GM23248 (cell line): ENCODE measurements at places on chromosomes 3 and 15. TPM values are rescaled to one million over a fixed set of nuclear protein-coding genes. Genes with fewer than 3 reads are reported as not detected.
A peak's percentile ranks its signal among the peaks of the same experiment; 100 is the strongest.

Gene PLCH1
- total RNA-seq = under 0.01 TPM in 1 of 2 replicates, not detected in the other

Gene WDR72
- not detected in 2 replicates for total RNA-seq

Gene MORC1
- total RNA-seq = not detected in 2 replicates

- no peak for DNase-seq
Observed at GRCh38 chr15:67210555-67211168, 43.8 kb downstream of the AAGAB start.

- DNase-seq = peak; percentile 69
Observed at GRCh38 chr15:89647191-89647851, 7.9 kb downstream of the KIF7 start.

DNA sequence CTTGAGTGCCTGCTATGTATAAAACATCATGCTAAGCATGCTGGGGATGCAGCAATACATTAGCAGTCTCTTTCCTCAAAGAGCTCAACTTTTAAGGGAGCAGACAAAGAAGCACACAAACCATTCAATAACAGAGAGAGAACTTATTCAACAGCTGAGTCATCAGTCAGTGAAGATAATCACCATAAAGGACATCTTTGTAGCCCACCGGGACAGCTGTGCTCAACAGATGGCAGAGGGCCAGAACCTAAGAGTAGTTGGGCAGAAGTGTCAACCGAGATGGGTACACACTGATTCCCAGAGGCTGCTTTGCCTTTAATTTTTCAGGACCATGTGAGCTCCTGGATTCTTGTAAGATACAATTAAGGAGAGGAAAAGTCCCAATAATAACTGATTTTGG is 4.2 kb upstream of the RAB8B start:
- no peak for DNase-seq

DNA sequence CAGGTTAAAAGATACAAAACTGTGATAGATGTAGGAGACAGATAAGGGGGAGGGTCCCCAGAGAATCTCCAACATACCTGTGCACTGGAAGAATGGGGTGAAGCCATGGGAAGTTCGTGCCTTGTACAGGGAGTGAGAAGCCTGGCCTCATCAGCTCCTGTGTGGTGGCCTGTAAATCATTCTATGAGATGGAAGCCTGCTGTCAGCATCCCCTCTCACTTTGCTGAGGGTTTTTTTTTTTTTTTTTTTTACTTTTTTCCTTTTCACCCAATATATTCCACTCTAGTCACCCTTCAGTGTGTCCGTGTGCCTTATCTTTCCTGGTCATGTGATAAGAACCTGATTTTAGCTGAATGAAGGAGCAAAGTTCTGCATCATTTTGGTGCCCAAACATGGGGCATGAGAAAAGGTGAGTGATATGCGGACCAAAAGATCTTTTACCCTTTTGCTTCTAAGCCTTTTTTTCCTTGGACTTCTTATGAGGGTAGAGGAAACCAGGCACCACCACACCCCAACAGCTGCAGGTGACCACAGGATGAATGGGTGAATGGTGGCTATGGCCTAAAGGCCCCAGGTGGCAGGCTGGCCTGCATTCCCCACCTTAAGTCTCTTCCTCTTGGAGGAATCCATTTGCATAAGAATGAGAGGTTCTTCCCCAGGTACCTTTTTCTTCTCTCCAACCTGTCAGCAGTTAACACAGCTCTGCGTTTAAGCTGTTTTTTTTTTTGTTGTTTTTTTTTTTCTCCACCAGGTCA is 1345.0 kb downstream of the NSUN3 start:
- no peak for DNase-seq

GRCh38 chr3:174060431-174060830 is 662.9 kb downstream of the NLGN1 start:
- no peak for DNase-seq
